8988T (cell line): ENCODE measurements at places on chromosomes 11 and 22.

- no peak for DNase-seq
Measured at GRCh38 chr11:14954581-14954980, 17.6 kb downstream of the CALCA start.

GRCh38 chr11:66050581-66051231, 1.5 kb upstream of the SF3B2 start:
- DNase-seq: no peak

GRCh38 chr11:38990841-38991240, 2392.8 kb upstream of the RAG2 start:
- no peak for DNase-seq

DNA sequence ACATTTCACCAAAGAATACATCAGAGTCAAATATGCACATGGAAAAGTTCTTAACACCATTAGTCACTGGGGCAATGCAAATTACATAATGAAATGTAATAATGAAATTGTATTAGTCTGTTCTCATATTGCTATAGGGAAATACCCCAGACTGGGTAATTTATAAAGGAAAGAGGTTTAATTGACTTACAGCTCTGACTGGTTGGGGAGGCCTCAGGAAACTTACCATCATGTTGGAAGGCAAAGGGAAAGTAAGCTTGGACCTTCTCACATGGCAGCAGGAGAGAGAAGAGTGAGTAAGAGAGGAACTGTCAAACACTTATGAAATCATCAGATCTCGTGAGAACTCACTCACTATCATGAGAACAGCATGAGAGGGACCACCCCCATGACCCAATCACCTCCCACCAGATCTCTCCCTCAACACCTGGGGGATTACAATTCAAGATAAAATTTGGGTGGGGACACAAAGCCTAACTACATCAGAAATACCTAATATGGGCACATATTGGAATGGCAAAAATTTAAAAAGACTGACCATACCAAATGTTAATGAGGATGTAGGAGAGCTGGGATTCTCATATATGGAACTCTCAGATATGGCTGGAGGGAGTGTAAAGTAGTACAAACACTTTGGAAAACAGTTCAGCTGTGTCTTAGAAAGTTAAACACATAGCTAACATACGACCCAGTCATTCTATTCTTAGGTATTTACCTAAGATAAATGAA, 65.1 kb upstream of the CD44 start:
- no peak for DNase-seq

- no peak for DNase-seq
Measured at GRCh38 chr22:47225931-47226633, 463.6 kb downstream of the TBC1D22A start.

GRCh38 chr11:116855413-116855812, 18.0 kb upstream of the APOA1 start:
- DNase-seq: no peak

- DNase-seq: no peak
Measured at GRCh38 chr11:100403816-100404215, 283.3 kb upstream of the ARHGAP42 start.

DNA sequence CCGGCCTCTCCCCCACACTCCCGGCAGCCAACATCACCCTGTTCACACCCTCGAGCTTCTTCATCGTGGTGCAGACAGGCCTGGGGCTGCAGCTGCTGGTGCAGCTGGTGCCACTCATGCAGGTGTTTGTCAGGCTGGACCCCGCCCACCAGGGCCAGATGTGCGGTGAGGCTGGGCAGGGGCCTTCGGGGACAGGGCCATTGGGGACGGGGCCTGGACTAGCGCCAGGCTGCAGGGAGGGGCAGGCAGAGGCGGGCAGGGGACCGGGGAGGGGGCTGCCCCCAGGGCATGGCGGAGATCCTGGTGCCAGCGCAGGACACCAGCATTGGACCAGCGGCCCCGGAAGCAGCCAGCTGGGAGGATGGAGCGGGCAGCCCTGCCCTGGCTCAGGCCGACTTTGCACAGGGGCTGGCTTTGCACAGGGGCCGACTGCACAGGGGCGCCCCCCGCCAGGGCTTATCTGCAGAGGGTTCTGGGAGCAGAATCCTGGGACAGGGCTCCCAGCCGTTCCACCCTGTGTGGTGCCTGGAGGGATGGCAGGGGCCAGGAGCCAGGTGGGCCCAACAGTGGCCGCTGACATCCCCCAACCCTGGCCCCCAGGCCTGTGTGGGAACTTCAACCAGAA, 8.6 kb downstream of the MUC5B start:
- DNase-seq: peak; percentile 81

DNA sequence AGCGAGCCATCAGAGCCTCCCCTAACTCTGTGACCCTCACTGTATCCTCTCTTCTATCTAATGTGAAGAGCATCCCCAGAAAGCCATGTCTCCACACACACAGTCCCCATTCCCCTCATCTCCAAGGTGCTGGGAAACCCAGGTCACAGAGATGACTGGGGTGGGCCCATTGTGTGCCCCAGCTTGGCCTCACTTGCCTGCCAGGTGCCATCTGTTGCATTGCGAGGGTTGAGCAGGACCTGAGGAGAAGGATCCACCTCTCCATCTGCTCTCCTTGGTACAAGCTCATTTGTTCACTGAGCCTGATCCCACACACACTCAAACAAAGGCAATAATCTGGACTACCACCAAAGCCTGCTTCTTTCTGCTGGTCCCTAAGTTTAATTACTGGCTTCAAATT, 118.8 kb downstream of the SPATA19 start:
- no peak for DNase-seq

- DNase-seq: no peak
Measured at GRCh38 chr11:1699771-1700170, 2.8 kb downstream of the KRTAP5-6 start.

DNA sequence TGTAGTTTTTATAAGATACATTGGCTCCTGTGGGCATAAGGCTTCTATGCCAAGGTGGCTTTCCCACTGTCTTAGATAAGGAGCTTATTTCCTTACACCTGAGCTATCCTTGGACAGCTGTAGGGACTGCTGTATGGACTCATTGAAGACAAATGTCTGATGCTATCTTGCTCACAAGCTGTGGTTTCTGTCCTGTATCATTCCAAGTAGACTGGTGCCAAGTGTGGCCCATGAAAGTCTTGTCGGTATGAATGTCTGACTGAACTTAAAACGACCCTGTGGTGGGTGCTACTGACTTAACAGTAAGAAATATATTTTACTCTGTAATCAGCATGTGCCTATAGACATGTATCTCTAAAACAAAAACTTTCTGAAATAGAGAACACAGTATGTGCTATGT, 45.0 kb downstream of the LARGE2 start:
- no peak for DNase-seq

DNA sequence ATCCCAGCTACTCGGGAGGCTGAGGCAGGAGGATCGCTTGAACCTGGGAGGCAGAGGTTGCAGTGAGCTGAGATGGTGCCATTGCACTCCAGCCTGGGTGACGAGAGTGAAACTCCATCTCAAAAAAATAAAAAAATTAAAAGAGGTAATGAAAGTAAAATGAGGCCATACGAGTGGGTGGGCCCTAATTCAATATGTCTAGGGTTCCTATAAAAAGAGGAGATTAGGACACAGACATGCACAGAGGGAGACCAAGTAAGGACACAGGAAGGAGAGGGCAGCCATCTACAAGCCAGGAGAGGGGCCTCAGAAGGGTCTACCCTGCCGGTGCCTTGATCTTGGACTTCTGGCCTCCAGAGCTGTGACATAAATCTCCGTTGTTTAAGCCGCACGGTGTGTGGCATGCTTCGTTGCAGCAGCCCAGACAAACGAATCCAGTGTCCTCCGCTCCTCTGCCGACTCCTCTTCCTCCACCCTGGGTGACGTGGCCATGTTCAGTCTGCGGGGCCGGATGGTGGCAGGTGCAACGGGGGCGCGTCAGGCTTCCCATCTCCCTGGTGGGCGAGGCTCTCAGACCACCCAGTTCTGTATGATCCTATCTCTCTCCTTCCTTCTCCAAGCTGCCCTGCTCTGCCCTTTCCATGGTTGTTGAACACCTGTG, 51.6 kb upstream of the PARVG start:
- no peak for DNase-seq
